ENCODE measurements at places on chromosomes 6 and 20. TPM values are rescaled to one million over a fixed set of nuclear protein-coding genes. Genes with fewer than 3 reads are reported as not detected.

- DNase-seq = no peak
These were observed 249.2 kb downstream of the FARS2 start for GRCh38 chr6:5510331-5511133.

GRCh38 chr6:126123226-126123625 lies 136.9 kb downstream of the TRMT11 start:
- no peak for DNase-seq

Gene C6orf163
- 1.6 TPM for total RNA-seq

- DNase-seq = no peak
These were observed 1.7 kb upstream of the ZMYND8 start for GRCh38 chr20:47358039-47358671.

DNA sequence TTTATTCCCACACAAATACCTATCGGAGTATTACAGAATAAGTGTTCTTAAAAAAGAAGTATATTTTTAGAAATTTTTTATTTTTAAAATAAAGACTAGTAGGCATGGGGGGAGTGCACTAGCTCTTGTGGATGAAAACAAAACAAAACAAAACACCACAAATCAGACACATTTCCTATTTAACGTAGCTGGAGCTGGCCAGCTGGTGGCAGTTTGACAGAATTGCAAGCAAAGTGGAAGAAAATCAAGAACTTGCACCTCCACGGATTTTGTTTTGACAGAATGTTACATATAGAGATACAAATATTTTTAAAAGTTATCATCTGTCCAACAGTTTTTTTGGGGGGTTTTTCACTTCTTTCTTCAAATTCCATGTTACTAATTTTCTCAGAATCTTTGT lies 63.6 kb upstream of the SNRPB2 start:
- DNase-seq = no peak
